ENCODE measurements at places on chromosomes 2 and 18. TPM values are rescaled to one million over a fixed set of nuclear protein-coding genes. Genes with fewer than 3 reads are reported as not detected.

Gene SERPINB12
- not detected for total RNA-seq

Gene TMEM169
- 1.9 TPM for total RNA-seq

DNA sequence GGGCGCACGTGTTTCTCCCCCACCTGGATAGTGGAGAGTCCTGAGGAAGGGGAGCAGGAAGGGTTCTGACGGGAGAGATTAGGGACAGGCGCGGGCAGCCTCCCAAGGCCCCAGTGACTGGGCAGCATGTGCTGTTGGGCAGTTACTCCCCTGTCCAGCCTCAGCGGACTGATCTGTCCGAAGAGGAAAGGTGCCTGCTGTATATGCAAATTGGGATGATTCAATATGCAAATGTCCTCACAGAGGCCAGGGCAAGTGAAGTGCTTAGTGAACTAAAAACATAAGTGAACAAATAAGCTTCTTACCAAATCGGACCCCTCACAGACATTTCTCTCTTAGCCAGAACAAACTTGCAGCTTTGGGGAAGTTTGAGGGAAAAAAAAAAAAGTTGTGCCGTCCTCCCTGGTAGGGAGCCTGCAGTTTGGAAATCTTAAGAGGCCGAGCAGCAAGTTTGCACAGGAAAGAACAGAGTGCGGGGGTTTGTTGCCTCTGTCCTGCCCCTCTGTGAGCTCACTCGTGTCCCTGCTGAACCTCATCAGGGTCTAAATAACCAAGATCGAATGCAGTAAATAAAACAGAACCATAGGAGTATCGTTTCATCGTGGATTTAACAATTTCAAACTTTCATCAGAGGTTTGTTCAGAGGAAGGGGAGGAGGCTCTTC, 141.4 kb downstream of the KCTD1 start:
- DNase-seq: no peak

DNA sequence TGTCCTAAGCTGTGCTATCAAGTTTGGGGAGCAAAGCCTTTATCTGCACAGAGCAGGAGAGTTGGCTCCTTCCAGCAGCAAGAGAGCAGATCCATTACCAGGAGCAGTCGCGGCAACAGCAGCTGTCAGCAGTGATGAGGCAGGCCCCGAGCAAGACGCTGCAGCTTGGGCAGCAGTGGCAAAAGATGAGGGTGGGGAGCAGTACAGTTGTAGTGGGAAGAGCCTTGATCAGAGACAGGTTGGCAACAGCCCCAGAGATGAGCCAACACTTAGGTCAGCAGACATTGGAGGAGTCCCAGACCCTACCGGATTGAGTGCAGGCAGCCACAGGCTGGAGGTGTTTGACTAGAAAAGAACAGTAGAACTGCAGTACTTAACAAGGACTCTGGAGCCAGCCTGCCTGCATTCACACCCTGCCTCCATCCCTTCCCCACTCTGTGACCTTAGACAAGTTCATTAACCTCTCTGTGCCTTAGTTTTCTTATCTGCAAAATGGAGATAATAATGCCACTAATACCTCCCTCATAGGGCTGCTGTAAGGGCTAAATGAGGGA, 117.1 kb upstream of the SERTAD2 start:
- DNase-seq: peak; percentile 38

- DNase-seq: no peak
Observed at GRCh38 chr2:229409751-229410181, 138.7 kb upstream of the PID1 start.

- no peak for DNase-seq
Observed at GRCh38 chr2:98149333-98149697, 62.3 kb downstream of the VWA3B start.

GRCh38 chr2:23537991-23538390, 153.0 kb downstream of the KLHL29 start:
- DNase-seq: no peak

- no peak for DNase-seq
Observed at GRCh38 chr18:71529703-71530303, 1014.3 kb downstream of the CBLN2 start.
